Epithelial cell of prostate (primary cell): ENCODE measurements at places on chromosomes 4 and X.

DNA sequence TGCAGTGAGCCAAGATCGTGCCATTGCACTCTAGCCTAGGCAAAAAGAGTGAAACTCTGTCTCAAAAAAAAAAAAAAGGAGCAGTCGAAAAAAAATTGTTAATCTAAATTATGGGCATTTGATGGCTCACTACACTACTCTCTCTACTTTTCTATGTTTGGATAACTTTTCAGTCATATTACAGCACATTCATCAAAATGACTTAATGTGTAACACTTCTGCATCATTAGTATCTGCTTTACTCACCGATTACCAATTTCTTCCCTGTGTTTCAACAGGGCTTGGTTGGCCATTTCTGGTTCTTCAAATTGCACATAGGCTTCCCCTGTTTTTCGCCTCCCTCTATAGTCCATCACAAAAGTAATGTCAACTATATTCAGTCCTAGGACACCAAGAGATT lies 8.4 kb downstream of the GRSF1 start:
- no peak for DNase-seq

DNA sequence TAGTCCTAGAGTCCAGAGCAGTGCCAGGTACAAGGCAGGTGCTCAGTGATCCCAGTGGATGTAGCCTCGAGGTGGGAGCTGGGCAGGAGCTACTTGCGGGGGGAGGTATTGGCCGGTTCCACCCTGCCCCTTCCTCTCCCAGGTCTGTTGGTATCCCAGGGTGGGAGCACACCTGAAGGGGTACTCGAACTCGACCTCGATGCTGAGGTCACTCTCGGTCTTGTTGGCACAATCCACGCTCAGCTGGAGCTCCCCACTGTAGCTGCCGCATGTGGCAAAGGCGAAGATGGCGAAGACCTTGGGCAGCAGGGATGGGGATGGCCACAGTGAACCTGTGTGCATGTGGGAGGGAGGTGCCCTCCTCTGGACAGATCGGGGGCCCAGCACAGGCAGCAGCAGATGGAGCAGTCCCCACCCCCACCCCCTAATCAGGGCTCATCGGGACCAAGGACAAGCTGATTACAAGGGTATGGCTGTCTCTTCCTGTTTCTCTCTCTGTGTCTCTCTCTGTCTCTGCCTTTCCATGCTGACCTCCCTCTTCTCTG lies 2.4 kb downstream of the SYP start:
- DNase-seq, result no peak

DNA sequence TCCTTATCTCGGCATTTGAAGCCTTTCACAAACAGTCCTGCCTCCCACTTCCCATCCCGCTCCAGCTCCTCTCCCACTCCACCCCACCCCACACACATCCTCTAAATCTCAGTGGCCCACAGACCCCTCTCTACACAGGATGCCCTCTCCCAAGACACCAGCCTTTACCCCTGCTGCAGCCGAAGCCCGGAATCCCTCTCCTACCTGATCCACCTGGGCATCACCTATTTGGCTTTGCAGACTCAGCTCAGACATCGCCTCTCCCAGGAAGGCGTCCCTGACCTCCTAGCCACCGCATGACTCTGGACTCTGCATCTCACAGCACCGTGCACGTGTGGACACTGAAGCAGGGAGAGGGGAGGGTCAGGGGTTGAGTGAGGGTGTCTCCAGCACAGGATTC lies 11.5 kb downstream of the PPP2R2C start:
- DNase-seq, result no peak

GRCh38 chr4:113943863-113944262 lies 35.6 kb downstream of the ARSJ start:
- DNase-seq, result no peak

- no peak for DNase-seq
These were observed 34.9 kb upstream of the SLC25A14 start for GRCh38 chrX:130304587-130305368.

DNA sequence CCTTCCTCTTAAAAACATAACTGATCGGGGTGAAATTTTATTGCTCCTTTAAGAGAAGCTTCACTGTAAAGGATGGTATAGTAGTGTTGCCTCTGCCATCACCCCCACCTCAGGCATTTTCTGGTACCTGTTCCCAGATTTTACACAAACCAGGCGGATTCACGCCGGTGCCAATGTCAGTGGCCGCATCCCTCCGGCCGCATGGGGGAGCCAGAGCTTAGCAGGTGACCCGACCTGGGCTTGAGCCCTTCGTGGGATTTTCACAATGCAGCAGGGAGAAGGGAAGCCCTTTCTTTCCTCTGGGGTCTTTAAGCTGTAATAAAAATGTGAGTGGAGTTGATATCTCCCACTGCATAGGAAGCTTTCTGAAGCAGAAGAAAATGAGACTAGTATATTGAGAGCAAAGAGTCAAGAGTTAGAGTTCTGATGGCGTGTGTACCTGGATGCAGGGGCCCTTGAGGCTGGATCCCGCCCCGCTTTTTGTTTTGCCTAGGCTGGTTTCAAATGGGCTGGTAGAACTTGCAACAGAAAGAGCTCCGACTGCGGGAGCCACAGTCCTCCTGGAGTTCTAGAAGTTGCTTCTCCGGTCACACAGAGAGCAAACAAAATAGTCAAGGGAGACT lies 59.4 kb downstream of the POLR2B start:
- DNase-seq, result no peak

DNA sequence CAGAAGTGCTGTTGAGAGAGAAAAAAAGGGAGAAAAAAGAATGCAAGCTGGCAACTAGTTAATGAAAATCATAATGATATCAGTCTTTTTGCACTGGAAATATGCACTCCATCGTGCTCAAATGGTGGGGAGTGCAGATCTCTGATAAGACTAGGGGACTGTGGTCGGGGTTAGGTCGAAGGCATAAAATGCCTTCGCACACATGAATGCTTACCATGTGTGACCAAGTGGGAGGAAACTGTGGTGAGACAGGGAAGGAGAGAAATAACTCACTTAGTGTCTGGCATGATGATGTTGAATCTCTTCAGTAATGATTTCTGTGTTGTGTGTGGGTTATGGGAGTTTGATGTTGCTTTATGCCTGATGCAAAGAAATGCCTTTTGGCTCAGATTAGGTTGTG lies 358.9 kb downstream of the FBXO8 start:
- DNase-seq, result no peak
